Left ventricle myocardium inferior (tissue), 1 donor: ENCODE measurements at places on chromosomes 1 and 21.
A peak's percentile ranks its signal among the peaks of the same experiment; 100 is the strongest.

DNA sequence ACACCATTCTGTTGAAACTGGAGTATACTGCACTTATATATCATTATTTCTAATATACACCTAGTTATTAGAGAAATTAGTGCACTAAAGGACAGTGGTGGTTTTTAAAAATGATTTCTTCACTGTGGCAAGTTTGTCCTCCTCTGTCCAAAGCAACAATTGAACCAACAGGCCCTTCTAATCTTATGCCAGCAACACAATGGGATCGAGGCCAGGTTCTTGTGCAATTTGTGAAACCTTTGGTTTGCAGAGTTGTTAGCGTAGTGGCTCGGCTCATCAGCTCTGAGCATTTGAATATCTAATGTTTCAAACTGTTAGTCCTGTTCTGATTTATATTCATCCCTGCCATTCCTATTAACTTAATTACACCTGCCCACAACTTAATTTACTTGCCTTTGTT lies 9.9 kb upstream of the LRRC39 start:
- peak; percentile 45 for DNase-seq

DNA sequence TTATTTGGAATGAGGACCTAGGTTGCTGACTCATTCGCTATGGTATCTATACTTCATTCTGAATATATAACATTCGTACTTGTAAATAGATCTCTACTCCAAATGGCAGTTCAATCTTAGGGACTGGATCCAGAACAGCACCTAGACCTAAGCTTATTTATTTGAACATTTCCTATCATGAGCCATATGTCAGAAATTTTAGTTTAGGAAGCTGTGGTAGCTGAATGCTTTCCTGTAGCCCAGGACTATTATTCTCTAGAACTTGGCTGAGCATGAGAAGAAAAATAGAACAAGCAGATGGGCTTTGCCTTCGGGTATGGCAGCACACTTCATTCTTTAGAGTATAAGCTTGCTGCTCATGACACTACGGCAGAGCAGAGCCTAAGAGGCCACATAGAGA lies 1114.4 kb upstream of the B3GALT2 start:
- DNase-seq = no peak

DNA sequence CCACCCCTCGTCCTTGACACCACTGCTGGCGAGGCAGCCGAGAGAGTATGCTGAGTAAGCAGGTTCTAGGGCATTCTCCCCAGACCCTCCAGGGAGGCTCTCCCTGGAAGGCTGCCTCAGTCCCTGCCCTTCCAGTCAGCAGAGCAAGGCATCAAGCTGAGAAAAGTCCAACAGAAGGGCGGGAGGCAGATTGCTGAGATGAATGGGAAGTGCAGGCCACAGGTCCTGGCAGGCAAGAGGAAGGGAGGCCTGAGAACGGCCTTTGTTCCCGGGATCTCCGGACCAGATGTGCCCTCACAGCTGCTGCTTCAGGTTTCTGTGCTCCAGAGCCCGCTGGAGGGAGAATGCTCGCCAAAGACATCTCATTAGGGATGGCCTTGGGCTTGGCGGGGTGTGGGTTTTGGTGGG lies 270.0 kb upstream of the VAMP3 start:
- DNase-seq = no peak

- DNase-seq = peak; percentile 46
Measured at GRCh38 chr21:42746593-42747275, 93.3 kb downstream of the PDE9A start.

GRCh38 chr1:205246351-205247119 lies 18.8 kb downstream of the TMCC2 start:
- DNase-seq = no peak

DNA sequence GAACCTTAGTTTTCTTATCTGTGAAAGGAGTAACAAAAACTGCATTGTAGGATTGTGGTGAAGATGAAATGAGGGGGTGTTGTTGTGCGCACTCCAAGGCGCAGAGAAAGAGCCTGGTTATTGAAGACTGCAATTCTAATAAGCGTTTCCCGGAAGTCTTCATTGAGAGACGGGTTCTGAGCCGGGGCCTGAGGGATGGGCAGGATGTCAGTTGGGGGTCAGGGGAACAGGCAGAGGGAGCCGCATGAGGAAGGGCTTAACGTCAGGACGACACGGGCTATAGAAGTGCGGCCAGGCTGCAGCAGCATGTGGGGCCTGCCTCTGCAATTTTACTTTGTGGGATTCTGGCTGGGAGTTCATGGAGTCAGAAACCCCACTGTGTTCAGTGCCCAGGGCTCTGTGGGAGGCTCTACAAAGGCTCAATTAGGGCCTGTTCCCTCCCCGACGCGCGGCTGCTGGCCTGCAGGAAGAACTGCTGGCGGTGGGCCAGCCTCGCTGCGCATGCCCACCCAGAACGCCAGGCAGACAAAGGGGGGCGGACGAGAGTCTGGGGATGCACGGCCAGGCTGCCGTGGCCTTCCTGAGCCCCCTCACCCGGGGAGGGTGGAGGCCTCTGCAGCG lies 20.7 kb downstream of the TRIM62 start:
- DNase-seq = peak; percentile 72

DNA sequence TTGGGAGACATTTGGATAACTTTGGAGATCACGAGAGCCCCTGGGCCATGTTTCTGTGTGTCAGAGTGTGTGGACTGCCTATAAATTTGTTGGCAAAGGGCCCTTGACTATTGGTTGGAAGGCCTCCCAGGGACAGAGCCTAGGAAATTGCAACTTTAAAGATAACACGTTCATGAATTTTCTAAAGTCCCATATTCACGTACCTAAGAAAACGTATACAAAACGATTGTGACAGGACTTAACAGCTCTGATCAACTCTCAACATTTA lies 55.8 kb downstream of the DOP1B start:
- DNase-seq = no peak

DNA sequence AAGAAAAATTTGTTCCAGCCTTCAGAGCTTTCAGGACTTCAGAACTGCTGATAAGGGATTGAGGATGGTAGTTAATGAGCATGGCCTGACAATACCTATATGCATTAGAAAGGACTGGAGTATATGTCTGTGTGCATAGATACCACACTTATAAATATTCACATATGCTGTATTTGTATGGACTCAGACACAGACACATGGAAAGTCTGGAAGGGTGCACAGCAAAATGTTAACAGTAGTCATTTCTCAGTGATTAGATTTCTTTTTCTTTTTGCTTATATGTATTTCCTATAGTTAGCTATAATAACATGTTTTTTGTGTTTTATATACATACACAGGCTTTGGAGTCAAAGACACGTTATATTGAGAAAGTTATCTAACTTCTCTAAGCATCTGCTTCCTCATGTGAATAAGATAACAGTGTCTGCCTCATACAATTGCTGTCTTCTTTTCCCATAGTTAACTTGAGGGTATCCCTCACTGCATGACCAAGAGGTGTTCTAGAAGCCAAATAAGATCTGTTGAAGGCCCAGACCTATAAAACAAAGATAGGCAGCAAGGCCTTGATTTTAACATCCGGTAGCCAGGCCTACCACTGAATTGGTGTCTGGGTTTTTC lies 31.3 kb downstream of the INPP5B start:
- no peak for DNase-seq

DNA sequence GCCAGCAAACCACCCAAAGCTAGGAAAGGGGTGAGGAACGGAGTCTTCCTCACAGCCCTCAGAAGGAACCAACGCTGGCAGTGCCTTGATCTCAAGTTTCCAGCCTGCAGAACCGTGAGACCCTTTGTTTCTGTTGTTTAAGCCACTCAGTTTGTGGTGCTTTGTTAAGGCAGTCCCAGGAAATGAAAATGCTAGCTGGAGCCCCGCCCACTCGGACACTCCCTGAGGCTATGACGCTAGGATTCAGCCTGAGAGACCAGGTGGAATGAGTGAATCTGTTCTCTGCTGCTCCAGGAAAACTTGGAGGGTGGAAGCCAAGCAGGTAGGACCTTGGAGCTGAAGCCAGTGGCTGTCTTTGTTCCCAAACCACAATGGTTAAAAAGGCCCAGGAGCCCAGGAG lies 196.5 kb upstream of the POU3F1 start:
- DNase-seq = no peak

DNA sequence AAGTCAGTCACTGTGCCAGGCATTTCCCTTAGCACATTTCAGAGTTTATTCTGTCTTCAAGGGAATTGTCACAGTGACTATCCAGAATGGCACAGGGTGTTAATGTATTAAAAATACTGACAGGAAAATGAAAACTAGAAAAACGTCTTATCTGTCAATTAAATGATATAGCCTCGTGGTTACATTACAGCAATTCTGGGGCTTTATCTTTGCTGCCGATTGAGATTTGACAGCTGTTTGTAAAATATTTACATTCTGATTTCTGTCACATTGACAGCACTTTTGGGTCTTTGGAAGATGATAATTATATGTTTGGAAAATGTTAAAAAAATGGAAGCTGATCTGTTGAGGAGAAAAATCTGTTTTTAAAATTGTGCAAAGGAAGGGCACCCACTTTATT lies 250.0 kb downstream of the CHRM3 start:
- no peak for DNase-seq
